ENCODE measurements at places on chromosomes 12 and 14. TPM values are rescaled to one million over a fixed set of nuclear protein-coding genes. Genes with fewer than 3 reads are reported as not detected.

NINJ2 gene
- total RNA-seq: 2.5 TPM

GRCh38 chr12:130656411-130656810 is 59.7 kb downstream of the RIMBP2 start:
- H3K36me3 ChIP-seq: no peaks in the 10 kb centered on the region
- H3K27me3 ChIP-seq: peaks cover 10% of the 10 kb centered on the region
- no peak overlapping the region for H3K4me3 ChIP-seq
- no peaks in the 10 kb centered on the region for H3K4me1 ChIP-seq
- no peak overlapping the region for H3K27ac ChIP-seq

MYO1H gene
- total RNA-seq: not detected

KRT3 gene
- total RNA-seq: not detected

CSRP2 gene
- 1.2 TPM for total RNA-seq

SERPINA5 gene
- total RNA-seq: not detected

SOAT2 gene
- total RNA-seq: 5.3 TPM

DNA sequence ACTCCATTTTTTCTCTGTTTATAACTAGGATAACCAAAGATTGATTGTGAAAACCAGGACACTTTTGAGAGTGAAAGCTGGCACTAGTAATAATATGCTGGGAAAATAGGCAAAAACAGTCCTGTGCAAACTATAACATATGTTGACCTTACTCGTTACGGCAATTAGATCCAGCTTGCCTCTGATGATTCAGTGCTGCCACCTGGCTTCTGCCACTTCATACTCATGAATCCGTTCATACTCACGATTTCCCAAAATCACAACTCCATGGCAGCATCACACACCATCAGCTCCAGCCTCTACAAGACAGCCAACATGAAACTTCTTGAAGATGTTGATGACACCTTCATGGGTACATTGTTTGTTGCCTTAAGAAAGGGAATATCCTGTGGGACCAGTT is 49.1 kb upstream of the CAND1 start:
- peaks cover 4% of the 10 kb centered on the region for H3K27me3 ChIP-seq
- no peaks in the 10 kb centered on the region for H3K4me1 ChIP-seq
- no peak overlapping the region for H3K27ac ChIP-seq
- no peak overlapping the region for H3K4me3 ChIP-seq
- no peaks in the 10 kb centered on the region for H3K36me3 ChIP-seq

NPC2 gene
- total RNA-seq: 19.1 TPM

PPP4R4 gene
- total RNA-seq: 0.63 TPM

KRT8 gene
- total RNA-seq: 0.40 TPM

All from activated CD8-positive, alpha-beta T cell treated with anti-CD3 and anti-CD28 coated beads for 36 hours (primary cell).